ENCODE measurements at places on chromosomes 6 and 20.

- DNase-seq: no peak
Observed at GRCh38 chr6:33492093-33492492, 37.7 kb downstream of the ZBTB9 start.

DNA sequence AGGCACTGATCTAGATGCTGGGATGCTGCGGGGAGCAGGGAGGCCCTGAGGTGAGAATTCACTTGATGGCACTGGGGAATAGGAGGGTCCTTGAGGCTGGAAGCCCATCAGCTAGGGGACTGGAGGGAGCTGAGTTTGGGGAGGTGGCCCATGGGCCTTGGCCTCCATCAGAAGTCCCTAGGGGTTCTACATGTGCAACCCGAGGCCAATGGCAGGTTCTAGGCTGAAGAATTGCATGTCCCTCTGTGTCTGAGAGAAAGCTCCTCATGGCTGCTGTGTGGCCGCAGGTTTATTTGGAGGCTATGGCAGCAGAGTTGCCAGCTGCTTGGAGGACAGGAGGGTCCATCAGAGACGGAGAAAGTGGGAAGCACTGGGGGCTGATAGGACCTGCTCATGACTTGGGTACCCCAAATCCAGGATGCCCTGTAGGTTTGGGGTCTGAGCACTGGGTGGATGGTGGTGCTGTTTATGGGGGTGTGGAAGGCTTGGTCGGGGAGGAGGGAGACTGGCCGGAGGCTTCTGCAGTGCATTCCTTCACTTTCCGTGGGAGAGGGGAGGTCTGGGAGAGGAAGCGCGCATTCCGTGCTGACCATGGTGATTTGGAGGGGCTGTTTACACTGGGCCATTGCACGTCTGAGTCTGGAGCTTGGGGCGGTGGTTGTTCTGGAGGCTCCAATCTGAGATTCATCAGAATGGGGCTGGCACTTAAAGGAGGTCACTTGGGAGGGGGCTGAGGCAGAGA, 24.8 kb upstream of the PHACTR3 start:
- DNase-seq: no peak

DNA sequence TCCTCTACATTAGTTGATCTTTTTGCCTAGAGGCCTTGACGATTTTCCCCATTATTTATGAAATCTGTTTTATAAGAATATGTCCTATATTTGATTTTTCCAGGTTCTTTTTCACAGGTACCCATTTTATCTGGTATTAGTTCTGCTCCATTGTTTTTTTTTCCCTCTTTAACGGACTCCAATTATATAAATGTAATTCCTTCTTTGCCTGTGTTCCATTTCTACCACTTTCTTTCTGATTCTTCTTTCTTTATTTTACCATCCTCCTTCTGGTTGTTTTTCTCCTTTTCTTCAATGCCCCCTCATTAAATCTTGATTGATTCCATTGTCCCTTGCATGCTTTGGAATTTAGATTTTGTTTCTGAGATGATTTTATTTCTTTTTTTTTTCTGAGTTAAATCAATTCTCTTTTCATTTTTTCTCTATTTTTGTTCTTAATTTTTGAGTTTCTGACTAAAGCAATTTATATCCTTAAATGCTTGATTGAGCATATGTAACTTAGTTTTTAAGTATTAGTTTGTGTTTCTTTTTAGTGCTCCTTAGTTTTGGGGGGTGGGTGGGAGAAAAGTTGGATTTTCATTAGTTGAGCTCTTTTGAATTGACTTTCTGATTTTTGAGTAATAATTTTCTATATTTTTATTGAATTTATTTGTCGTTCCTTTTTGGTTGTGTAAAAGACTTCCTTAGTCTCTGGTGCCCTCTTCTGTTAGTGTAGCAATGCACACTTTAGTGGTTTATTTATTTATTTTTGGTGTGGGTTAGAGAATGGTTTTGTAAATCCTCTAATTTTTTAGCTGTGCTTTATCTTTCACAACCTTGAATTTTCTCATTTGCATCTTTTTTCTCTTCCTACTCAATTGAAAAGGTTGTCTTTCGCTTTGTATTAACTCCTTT, 140.8 kb downstream of the FARS2 start:
- DNase-seq: no peak

DNA sequence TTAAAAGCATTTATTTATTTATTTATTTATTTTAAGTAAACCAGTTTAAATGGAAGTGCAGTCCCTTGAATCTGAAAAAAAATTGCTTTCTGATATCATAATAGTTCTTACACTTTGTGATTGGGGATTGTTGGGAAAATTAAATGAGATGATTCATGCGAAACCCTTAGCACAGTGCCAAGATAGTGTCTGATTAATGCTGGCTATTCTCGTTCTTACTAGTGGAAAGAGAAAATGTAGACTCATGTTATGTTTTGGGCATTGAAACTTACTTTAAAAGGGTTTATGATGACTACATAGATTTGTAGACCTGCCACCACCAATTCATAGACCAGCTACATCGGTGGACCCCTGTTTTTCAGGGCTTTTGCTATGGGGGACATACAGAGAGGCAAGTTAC, 229.2 kb upstream of the ZFP64 start:
- no peak for DNase-seq

DNA sequence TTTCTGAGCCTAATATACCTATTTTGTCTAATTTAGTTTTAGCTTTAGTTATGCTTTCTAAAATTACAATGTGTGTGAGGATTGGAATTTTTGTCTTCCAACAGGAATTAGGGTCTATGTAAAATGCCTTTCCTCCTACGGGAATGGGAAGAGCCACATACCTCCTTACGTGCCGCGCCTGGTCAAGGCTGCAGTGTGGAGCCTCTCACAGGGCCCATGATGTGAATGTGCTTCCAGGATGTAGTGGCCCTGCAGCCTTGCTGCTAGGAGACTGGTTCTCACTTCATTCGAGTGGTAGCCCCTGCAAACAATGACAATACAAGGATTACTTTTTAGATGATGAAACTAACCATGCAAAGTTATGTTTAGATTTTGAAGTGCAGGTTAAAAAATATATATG, 110.2 kb downstream of the SOBP start:
- no peak for DNase-seq

- no peak for DNase-seq
Observed at GRCh38 chr6:49713346-49713745, at the start of gene CRISP2. TSS of gene CRISP2 (minus strand) at chr6:49713543. CDS start at chr6:49709196, 4,347 bp downstream.

- no peak for DNase-seq
Observed at GRCh38 chr20:4667371-4667773, 54.3 kb upstream of the PRND start.

GRCh38 chr6:116010386-116010785, 50.3 kb downstream of the FRK start:
- no peak for DNase-seq

- no peak for DNase-seq
Observed at GRCh38 chr6:147986846-147987245, 355.8 kb upstream of the SASH1 start.

GRCh38 chr6:12235341-12235740, 54.8 kb upstream of the EDN1 start:
- no peak for DNase-seq

DNA sequence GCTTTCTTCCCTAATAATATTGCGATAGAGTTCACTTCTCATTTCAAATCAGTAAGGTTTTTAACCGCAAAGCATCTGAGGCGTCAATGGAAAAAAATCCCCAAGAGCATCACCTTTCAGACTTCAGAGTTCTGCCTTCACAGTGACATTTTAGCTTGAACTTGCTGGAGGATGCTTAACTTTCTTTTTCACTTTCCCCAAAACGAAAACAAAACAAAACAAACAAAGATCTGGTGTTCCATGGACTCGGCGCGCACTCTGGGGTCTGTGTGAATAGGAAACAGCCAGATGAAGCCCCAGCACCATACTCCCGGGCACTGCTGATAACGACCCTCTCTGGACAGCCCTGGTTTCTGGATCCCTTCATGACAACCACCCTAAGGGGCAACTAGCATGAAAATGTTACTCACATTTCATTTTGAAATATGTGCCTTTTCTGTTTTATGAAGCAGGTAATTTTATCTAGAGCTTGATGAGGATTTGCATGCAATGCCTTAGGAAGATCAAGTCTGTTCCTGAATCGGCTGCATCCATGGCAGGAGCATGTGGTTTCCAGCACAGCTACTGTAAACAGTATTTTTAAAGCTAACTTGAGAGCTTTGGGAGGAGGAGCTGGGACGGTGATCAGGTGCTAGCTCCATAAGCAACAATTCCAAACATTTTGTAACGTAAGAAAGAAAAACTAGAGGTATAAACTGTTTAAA, 44.5 kb downstream of the RAMACL start:
- DNase-seq: no peak

GRCh38 chr6:29142309-29142708, 28.4 kb upstream of the OR2J2 start:
- DNase-seq: no peak

DNA sequence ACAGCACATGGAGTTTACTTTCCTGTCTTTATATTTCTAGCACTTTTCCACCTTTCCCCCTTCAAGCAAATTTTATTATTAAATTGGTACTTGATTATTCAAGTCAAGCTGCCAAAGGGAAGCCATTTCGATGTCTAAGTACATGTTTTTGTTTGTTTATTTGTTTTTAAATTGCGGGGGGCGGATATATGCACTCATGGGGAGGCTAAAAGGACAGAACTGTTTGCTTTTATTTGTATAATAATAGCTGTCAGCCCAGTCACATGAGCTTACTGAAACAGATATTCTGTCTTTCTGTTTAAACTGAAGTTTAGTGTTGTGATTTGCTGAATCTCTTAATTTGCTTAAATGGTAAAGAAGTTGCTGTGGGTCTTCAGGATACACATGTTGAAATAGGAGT, 49.6 kb upstream of the PLCG1 start:
- no peak for DNase-seq

GRCh38 chr20:10713161-10713560, 39.4 kb upstream of the JAG1 start:
- no peak for DNase-seq

DNA sequence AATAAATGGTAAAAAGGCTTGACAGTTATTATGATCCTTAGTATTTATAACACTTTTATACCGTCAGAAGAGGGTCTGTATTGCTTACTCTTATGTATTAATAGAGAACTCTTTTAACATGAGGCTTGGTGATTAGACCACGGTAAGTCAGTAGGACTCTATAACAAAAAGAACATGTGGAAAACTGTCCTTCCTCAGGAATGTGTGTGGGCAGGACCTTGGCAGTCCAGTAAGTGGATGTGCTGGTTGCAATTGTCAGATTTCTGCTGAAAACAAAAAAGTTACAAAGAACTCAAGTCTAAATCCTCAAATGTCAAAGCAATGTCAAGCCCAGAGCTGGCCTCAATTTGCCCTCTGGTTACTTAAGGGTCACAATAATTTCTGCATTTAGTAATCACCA, 81.1 kb downstream of the PLCG1 start:
- DNase-seq: no peak

GRCh38 chr20:22447447-22447778, 137.0 kb downstream of the FOXA2 start:
- DNase-seq: no peak

- DNase-seq: no peak
Observed at GRCh38 chr6:15108383-15108715, 137.5 kb upstream of the JARID2 start.

All from RWPE1 (cell line).